ENCODE measurements at places on chromosomes 2 and 18. TPM values are rescaled to one million over a fixed set of nuclear protein-coding genes. Genes with fewer than 3 reads are reported as not detected.

- peaks cover 45% of the 10 kb centered on the region for H3K27me3 ChIP-seq
- no peak overlapping the region for H3K27ac ChIP-seq
- no peak overlapping the region for H3K4me3 ChIP-seq
- DNase-seq = peak; percentile 34
Observed at GRCh38 chr18:48454261-48454757, 45.1 kb upstream of the ZBTB7C start.

GRCh38 chr2:120568975-120569268 is 166.7 kb upstream of the GLI2 start:
- H3K4me3 ChIP-seq = no peak overlapping the region
- DNase-seq = no peak
- no peaks in the 10 kb centered on the region for H3K4me1 ChIP-seq
- no peaks in the 10 kb centered on the region for H3K36me3 ChIP-seq

FAM237A gene
- total RNA-seq = not detected

RTTN gene
- 30.3 TPM for total RNA-seq

GRCh38 chr18:54923339-54923956 is 35.8 kb downstream of the CCDC68 start:
- H3K4me3 ChIP-seq = no peak overlapping the region
- H3K27ac ChIP-seq = no peak overlapping the region
- peaks cover 2% of the 10 kb centered on the region for H3K4me1 ChIP-seq

DNA sequence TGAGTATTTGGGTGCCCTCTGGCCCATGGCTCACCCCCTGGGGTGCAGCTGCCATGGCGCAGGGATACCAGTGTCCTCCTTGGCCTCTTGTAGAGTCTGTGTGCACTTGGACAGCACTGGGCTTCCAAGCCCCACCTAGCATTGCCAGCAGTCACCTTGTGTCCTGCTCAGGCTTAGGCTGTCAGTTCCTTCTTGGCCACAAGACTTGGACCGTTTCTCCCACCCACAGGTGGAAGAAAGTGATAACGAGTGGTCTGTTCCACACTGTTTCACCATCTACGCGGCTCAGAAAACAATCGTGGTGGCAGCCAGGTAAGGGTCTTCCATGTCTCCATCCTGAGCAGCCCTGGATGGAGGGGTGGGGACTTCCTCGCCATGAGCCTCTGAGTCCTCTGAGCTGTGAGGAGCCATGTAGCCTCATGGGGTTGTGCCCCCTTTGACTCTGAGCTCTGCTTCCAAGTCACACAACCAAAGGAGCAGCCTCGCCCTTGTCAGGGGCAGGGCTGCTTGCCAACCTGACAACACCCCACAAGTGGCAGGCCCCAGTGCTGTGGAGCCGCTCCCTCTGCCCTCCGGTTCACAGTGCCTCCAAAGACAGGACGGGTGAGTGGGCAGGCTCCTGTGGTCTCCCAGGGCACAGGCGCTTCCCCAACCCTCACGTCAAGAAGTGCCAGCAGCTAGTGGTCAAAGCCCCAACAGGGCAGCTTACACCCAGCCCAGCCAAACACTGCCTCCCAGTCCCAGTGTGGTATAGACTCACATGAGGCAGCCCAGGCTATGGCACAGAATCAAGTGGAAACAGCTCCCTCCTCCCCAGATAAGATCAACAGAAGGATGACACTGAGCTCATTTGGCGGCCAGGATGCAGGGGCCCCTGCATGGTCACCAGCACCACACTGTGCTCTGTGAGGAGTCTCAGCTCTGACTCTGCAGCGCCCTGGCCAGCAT is 18.4 kb downstream of the STK25 start:
- no peaks in the 10 kb centered on the region for H3K27me3 ChIP-seq
- no peaks in the 10 kb centered on the region for H3K4me1 ChIP-seq
- H3K27ac ChIP-seq = peak overlapping the region; percentile 63

- H3K4me3 ChIP-seq = no peak overlapping the region
- no peaks in the 10 kb centered on the region for H3K27me3 ChIP-seq
- DNase-seq = no peak
- no peaks in the 10 kb centered on the region for H3K4me1 ChIP-seq
Observed at GRCh38 chr18:44950685-44951195, 270.1 kb downstream of the SETBP1 start.

REEP1 gene
- not detected for total RNA-seq

DSG2 gene
- 0.09 TPM for total RNA-seq

- peaks cover 14% of the 10 kb centered on the region for H3K4me1 ChIP-seq
- H3K27me3 ChIP-seq = no peaks in the 10 kb centered on the region
- H3K27ac ChIP-seq = no peak overlapping the region
- H3K36me3 ChIP-seq = peaks cover 1% of the 10 kb centered on the region
Observed at GRCh38 chr2:160505256-160505655, 11.6 kb upstream of the RBMS1 start.

DNA sequence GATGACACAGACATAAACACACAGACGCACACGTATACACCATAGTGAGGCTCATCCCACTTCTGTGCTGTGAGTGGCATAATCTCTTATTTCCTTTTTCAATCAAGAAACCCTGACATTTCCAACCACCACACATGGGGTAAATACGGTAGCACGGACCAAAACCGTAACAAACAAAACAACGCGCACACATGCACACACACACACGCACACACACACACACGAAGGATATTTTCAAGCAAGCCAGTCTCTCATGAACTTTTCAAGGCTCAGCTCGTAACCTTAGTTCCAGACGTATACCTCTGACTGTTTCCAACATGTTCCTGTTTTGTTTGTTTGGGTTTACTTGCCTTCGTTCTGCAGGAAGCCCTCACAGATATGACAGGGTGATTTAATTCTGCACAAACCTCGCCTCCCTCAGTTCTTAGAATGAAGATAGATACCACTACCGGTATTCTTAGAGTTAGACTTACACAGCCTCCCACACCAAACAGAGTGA is 119.8 kb downstream of the BCL2 start:
- peak; percentile 79 for DNase-seq
- no peak overlapping the region for H3K4me3 ChIP-seq
- no peak overlapping the region for H3K27ac ChIP-seq
- peaks cover 25% of the 10 kb centered on the region for H3K36me3 ChIP-seq
- no peaks in the 10 kb centered on the region for H3K27me3 ChIP-seq

NMUR1 gene
- total RNA-seq = 3.6 TPM

DNA sequence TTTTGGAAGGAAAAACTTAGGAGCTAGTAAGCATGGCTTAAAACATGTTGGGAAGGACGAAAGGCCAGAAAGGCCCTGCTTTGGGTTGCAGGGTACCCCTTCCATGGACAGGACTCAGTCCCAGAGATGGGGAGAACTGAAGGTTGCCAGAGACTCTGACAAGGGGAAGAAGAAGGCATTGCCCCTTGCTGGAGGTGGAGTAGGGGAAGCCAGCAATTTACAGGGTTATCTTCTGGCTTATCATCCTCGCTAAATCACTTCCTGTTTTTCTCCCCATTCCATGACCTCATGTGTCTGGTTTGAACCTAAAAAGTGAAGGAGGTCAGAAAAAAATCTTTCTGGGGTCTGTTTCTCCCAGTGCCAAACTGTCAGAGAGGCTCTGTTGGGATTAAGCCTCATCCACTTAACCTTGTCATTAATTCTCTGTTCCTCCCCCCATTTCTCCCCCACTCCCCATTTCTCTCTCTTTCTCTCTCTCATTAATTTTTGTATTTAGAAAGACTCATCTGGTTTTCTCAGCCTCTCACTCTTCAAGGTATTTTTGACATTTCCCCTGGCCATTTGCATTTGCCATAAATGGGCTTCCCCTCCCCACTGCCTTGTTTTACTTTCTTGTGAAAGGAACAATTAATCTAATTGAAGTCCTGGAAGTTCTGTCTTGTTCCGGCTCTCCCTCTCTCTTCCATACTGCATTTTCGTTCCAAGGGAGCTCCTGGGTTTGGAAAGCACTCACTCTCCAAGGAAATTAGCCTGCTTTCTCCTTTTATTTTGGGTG is 17.4 kb downstream of the NRP2 start:
- no peak overlapping the region for H3K27ac ChIP-seq
- H3K4me1 ChIP-seq = no peaks in the 10 kb centered on the region
- no peaks in the 10 kb centered on the region for H3K36me3 ChIP-seq
- DNase-seq = no peak
- peaks cover 6% of the 10 kb centered on the region for H3K27me3 ChIP-seq
- H3K4me3 ChIP-seq = no peak overlapping the region

SLC16A14 gene
- 0.47 TPM for total RNA-seq
